ENCODE measurements at places on chromosomes 6 and 20.

- H3K27me3 ChIP-seq = no peaks in the 10 kb centered on the region
- DNase-seq = no peak
Measured at GRCh38 chr20:358891-359555, 12.1 kb downstream of the NRSN2 start.

- H3K27me3 ChIP-seq = no peaks in the 10 kb centered on the region
- no peak for DNase-seq
- no peaks in the 10 kb centered on the region for H3K36me3 ChIP-seq
- H3K4me3 ChIP-seq = peak within 1 kb of the TSS; percentile 77
- H3K27ac ChIP-seq = peak within 1 kb of the TSS; percentile 12
- peaks cover 44% of the 10 kb centered on the region for H3K4me1 ChIP-seq
Measured at GRCh38 chr20:36154700-36155628, at the start of gene EPB41L1. Gene EPB41L1 (plus strand): TSS chr20:36154740. CDS start chr20:36173778, 19,038 bp downstream.

DNA sequence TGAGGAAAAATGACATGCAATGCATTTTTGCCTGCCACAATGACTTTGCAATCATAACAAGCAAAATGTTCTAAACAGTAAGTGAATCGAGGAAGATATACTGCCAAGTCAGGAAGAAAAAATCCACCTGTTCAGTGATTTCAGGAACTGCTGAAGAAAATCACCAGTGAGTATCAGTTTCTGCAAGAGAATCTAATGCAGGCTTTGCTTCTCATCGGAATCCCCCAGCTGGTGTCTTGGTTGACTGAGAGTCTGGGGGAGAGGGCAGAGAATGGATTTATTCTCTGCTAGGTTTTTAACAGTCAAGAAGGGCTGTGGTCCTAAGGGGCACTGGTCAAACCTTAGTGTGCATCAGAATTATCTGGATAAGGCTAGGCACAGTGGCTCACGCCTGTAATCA lies 363.4 kb downstream of the CDH26 start:
- DNase-seq = no peak
- H3K4me3 ChIP-seq = no peak overlapping the region
- H3K36me3 ChIP-seq = no peaks in the 10 kb centered on the region
- H3K4me1 ChIP-seq = no peaks in the 10 kb centered on the region
- H3K27me3 ChIP-seq = peaks cover 8% of the 10 kb centered on the region

- H3K36me3 ChIP-seq = no peaks in the 10 kb centered on the region
- H3K4me3 ChIP-seq = no peak overlapping the region
- no peak for DNase-seq
- no peaks in the 10 kb centered on the region for H3K27me3 ChIP-seq
Measured at GRCh38 chr6:111038534-111039252, 48.6 kb upstream of the SLC16A10 start.

DNA sequence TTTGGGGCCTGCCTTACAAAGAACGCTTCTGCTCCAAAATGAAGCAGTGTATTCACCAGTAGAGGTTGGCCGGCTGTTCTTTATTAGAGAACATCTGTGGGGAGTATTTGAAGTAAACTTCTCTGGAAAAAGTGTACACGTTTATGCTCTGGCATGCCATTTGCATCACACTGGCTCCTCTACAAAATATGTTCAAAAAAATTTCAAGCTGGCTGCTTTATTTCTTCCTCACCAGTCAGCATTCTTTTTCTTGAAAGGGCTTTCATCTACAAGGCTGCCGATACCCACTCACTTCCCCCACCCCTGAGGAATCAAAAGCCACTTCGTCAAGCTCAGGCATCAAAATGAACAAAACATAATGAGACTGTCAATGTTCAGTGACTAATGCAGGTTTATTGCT lies 294.1 kb downstream of the TFAP2B start:
- H3K27ac ChIP-seq = no peak overlapping the region
- no peaks in the 10 kb centered on the region for H3K27me3 ChIP-seq
- H3K4me3 ChIP-seq = no peak overlapping the region

DNA sequence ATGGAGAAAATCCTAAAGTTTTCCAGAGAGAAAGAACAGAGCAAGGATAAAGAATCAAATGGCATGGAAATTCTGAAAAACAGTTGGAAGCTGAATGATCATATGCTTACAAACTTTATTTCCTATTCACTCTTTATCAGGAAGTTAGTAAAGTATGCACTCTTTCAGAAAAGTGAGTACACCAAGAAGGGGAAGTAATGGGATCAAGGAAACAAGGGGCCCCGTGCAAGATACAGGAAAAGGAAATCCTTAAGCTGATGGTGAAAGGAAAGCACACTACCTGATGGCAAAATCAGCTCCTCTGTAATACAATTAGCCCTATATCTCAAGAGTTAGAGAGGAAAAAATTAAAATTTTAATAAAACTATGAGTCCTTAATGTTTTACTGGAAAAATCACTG lies 14.0 kb downstream of the CALHM6 start:
- H3K4me3 ChIP-seq = no peak overlapping the region
- no peaks in the 10 kb centered on the region for H3K27me3 ChIP-seq
- H3K36me3 ChIP-seq = no peaks in the 10 kb centered on the region
- DNase-seq = no peak
- peaks cover 5% of the 10 kb centered on the region for H3K4me1 ChIP-seq

DNA sequence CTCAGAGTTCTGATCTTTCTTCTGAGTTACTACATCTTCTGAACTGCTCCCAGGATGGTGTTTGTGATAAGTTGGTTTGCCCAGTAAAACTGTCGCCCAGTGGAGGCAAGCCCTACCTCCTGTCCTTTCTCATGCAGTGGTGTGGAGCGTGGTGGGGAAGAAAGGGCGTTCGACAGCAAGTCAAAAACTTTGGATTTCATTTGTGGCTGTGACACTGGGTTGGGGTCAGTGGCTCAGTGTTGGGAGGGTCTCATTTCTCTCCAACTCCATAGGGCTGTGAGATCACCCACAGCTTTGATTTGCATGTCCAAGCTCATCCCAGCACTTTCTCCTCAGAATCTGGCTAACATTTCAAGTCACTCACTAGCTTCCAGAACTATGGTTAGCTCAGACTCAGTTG lies 17.5 kb upstream of the SLC22A2 start:
- no peak for DNase-seq
- peaks cover 3% of the 10 kb centered on the region for H3K4me1 ChIP-seq
- H3K36me3 ChIP-seq = no peaks in the 10 kb centered on the region
- no peaks in the 10 kb centered on the region for H3K27me3 ChIP-seq
- no peak overlapping the region for H3K27ac ChIP-seq

- peaks cover 1% of the 10 kb centered on the region for H3K36me3 ChIP-seq
- H3K27me3 ChIP-seq = peaks cover 82% of the 10 kb centered on the region
- H3K27ac ChIP-seq = no peak overlapping the region
- H3K4me1 ChIP-seq = peaks cover 5% of the 10 kb centered on the region
- H3K4me3 ChIP-seq = no peak overlapping the region
- DNase-seq = no peak
Measured at GRCh38 chr6:30463242-30463641, 26.1 kb upstream of the HLA-E start.

GRCh38 chr6:69866351-69866769 lies at the start of gene COL19A1:
Gene COL19A1 (plus strand): TSS chr6:69866556. CDS start chr6:69879568, 13,012 bp downstream.
- H3K27me3 ChIP-seq = no peaks in the 10 kb centered on the region
- no peak for DNase-seq
- H3K4me3 ChIP-seq = peak within 1 kb of the TSS; percentile 73
- H3K27ac ChIP-seq = peak within 1 kb of the TSS; percentile 81
- H3K4me1 ChIP-seq = peaks cover 48% of the 10 kb centered on the region

DNA sequence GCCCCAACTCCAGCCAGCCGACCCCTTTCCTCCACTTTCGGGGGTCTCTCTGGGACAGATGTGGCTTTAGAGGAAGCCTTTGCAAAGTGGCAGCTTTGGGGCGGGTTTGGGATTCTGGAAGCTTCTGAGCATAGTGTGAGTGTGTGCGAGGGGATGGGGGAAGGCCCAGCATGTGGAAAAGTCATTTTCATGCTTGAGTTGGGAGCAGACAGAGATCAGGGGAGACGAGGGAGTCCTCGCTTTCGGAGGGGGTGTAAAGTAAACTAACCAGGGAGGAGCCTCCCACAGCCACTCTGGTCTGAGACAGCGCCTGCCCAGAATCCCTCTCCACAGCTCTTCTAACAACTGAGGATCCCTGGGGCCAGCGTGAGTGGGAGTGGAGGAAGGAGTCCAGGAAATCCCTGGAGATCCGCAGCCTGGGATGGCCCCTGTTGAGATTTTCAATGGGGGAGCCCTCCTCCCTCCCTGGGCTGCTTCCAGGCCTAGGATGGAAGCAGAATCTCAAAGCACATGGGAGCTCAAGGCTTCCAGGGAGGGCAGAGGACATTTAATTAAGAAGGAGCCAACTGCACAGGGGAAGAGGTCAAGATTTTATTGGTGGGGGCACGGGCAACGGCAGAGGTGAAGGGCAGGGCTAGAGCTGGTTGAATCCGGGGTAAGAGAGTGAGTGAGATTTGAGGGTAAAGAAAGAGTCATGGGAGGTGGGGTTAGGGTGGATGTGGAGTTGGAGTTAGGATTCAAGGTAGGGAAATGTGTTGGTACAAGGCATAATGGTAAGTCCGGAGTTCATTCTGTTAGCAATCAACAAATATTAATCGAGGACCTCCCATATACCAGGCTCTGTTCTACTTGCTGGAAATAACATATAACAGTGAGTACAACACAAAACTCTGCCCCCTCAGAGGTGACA lies 102.3 kb upstream of the FOXP4 start:
- DNase-seq = no peak

- H3K27ac ChIP-seq = peak overlapping the region; percentile 79
- peaks cover 4% of the 10 kb centered on the region for H3K36me3 ChIP-seq
- no peak for DNase-seq
- no peaks in the 10 kb centered on the region for H3K27me3 ChIP-seq
- H3K4me3 ChIP-seq = no peak overlapping the region
Measured at GRCh38 chr6:56671160-56671559, 28.5 kb upstream of the DST start.

DNA sequence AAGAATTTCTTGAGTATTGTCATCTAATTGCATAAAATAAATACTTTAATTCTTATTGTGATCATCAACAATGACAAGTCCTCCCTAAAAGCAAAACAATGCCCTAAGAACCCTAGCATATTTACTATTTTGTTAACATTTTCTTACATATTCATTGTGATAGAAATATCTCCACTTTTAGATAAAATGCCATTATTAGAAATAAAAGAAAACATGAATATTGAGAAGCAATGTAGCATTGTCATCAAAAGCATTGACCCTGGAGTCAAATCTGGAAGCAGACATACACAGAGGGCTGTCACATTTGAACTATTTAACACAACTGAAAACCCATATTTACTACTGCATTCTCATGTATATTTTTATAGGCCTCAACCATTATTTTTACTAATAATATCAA lies 257.7 kb downstream of the SYNE1 start:
- no peaks in the 10 kb centered on the region for H3K27me3 ChIP-seq
- peak overlapping the region; percentile 93 for H3K4me3 ChIP-seq
- peaks cover 36% of the 10 kb centered on the region for H3K4me1 ChIP-seq
- peaks cover 16% of the 10 kb centered on the region for H3K36me3 ChIP-seq
- DNase-seq = no peak

DNA sequence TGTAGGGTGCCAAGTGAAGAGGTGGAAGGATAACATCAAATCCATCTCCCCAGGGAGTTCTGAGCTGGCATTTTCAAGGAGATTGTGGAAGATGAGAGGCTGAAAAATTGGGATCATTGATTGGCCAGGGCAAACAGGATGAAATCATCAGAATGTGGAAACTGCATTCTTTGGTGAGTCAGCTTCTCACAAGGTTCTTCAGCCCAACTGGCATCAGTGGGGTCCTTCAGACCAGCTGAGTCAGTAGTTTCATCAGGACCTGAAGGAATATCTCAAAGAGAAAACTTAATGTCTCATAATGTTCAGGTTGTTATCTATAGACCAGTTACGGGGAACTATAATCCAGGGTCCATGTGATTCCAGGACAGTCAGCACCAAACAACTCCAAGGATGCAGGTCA lies 195.8 kb downstream of the HAO1 start:
- no peak overlapping the region for H3K27ac ChIP-seq
- DNase-seq = no peak
- H3K36me3 ChIP-seq = no peaks in the 10 kb centered on the region
- H3K27me3 ChIP-seq = peaks cover 4% of the 10 kb centered on the region
- H3K4me3 ChIP-seq = no peak overlapping the region

GRCh38 chr20:49675368-49676151 lies 38.1 kb downstream of the B4GALT5 start:
- no peaks in the 10 kb centered on the region for H3K27me3 ChIP-seq
- DNase-seq = no peak
- H3K27ac ChIP-seq = peak overlapping the region; percentile 84
- H3K4me1 ChIP-seq = peaks cover 87% of the 10 kb centered on the region
- H3K36me3 ChIP-seq = no peaks in the 10 kb centered on the region

DNA sequence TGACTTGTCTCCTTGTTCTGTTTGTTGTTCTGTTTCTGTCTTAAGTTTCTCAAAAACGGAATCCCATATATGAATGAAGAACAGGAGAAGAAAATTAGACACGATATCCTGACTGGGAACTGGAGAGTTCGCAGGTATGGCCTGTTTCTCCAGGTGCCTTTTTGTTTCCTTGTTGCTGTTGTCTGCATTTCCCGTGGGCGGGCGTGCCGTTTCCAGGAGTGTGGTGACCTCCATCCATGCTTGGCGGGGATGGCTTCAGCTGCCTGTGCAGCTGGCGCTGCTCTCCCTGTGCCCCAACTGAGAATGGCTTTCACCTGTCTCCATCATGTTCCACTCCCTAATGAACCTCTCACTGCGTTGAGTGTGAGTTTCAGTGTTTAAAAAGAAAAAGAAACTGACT lies 4.4 kb downstream of the PNLDC1 start:
- H3K4me3 ChIP-seq = no peak overlapping the region
- no peak for DNase-seq
- H3K27me3 ChIP-seq = no peaks in the 10 kb centered on the region
- H3K4me1 ChIP-seq = no peaks in the 10 kb centered on the region
- peaks cover under 1% of the 10 kb centered on the region for H3K36me3 ChIP-seq

DNA sequence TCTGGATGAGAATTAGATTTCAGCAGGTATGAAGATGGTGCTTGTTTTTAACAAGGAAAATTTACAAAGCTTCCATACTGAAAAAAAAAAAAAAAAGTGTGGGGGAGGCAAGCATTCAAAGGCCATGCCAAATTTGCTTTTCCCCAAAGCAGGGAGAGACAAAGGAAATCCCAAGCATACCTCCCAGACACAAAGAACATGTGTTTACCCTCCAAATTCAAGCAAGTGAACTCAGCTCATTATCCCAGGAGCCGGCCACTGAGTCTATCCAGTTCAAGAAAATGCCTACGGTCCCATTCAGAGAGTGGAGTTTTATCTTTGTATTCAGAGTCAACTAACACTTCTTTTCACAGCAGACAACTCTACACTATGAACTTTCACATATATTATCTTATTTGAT lies 102.7 kb upstream of the ID4 start:
- H3K4me1 ChIP-seq = peaks cover 26% of the 10 kb centered on the region
- no peak overlapping the region for H3K27ac ChIP-seq
- no peak for DNase-seq
- H3K36me3 ChIP-seq = peaks cover 4% of the 10 kb centered on the region
- H3K4me3 ChIP-seq = no peak overlapping the region
- no peaks in the 10 kb centered on the region for H3K27me3 ChIP-seq

DNA sequence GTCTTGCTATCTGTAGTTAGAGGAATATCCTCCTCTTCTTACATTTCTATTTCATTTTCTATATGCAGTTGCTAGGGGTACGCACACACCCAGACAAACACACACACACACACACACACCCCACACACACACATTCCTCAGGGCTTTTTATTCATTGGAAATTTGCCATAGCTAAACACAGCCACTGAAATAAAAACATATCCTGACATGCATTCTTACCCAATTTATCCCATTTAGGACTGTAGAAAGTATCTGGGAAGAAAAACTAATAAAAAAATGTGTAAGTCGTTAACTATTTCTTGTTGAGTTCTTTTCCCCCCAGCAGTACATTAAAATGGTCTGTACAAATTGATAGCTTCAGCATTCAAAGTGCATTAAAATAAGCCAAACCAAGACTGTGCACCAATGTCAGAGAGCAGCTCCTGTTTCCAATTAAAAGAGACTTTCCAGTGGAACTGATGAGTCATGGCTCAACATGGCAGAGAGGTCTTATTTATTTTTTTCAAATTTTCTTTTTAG lies 357.9 kb upstream of the AGPAT4 start:
- H3K4me3 ChIP-seq = peak overlapping the region; percentile 26
- peaks cover 1% of the 10 kb centered on the region for H3K36me3 ChIP-seq
- H3K27me3 ChIP-seq = no peaks in the 10 kb centered on the region
- no peak for DNase-seq
- H3K27ac ChIP-seq = peak overlapping the region; percentile 91
